ENCODE measurements at places on chromosomes 12 and 14. TPM values are rescaled to one million over a fixed set of nuclear protein-coding genes. Genes with fewer than 3 reads are reported as not detected.

- peaks cover 12% of the 10 kb centered on the region for H3K4me1 ChIP-seq
- H3K36me3 ChIP-seq, result no peaks in the 10 kb centered on the region
- H3K27ac ChIP-seq, result no peak overlapping the region
- no peak for DNase-seq
Measured at GRCh38 chr14:73370561-73370960, 87.8 kb downstream of the NUMB start.

DNA sequence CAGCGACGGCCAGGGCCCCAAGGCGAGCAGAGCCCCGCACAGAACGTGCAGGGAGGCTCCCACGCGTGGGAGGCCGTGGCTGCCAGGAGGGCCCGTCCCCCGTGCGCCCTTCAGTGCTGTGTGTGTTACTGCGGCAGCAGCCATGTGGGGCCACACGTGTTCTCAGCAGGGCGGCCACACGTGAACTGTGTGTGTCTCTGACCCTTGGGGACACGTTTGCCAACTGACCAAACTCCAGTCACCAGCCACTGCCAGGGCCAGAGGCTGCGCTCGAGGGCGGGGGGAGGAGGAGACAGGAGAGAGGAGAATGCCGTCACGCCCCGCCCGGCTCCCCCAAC is 57.7 kb downstream of the GALNT9 start:
- H3K27ac ChIP-seq, result no peak overlapping the region
- no peaks in the 10 kb centered on the region for H3K36me3 ChIP-seq
- H3K4me1 ChIP-seq, result no peaks in the 10 kb centered on the region
- no peak overlapping the region for H3K4me3 ChIP-seq

DNA sequence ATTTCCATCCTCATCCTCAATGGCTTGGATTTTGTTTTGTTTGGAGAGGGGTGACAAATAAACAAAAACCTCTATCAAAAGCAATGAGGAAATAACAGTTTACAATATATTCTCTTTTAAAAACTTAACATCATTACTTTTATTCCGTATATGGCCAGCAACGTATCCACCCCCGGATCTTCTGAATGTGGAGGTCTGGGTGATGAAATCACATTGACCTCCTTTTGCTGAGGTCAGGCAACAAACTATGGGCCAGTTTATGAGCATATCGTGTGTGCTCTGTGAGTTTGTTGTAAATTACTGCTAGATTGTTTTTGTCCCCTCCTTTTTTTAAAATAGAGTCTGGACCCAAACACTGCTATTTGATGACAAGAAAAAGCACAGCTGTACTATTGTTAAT is 178.1 kb downstream of the BCAT1 start:
- DNase-seq, result no peak
- no peak overlapping the region for H3K27ac ChIP-seq
- H3K27me3 ChIP-seq, result peaks cover 7% of the 10 kb centered on the region
- no peaks in the 10 kb centered on the region for H3K4me1 ChIP-seq

DNA sequence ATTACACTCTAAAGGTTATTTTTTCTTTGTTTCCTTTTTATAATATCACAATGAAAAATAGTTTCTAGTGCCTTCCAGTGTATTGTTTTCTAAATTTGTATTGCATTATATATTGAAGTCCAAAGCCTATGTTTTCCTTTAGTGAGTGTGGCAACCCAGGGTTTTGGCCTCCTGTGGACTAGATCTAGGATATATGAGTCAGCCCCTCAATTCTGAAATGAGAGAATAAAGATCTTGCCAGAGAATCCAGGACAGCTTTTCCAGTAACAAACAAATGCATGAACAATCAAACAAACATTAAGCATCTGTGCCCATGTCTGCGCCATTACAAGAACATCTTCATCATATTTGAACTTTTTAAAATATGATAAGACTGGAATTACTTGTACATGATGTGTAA is 70.7 kb upstream of the SSTR1 start:
- DNase-seq, result no peak
- H3K4me1 ChIP-seq, result no peaks in the 10 kb centered on the region
- H3K27me3 ChIP-seq, result no peaks in the 10 kb centered on the region
- H3K4me3 ChIP-seq, result no peak overlapping the region
- no peaks in the 10 kb centered on the region for H3K36me3 ChIP-seq

- no peak overlapping the region for H3K4me3 ChIP-seq
- H3K4me1 ChIP-seq, result no peaks in the 10 kb centered on the region
- no peaks in the 10 kb centered on the region for H3K36me3 ChIP-seq
- H3K27ac ChIP-seq, result no peak overlapping the region
- DNase-seq, result no peak
Measured at GRCh38 chr14:20191396-20191795, 700 bp downstream of the OR11G2 start.

DNA sequence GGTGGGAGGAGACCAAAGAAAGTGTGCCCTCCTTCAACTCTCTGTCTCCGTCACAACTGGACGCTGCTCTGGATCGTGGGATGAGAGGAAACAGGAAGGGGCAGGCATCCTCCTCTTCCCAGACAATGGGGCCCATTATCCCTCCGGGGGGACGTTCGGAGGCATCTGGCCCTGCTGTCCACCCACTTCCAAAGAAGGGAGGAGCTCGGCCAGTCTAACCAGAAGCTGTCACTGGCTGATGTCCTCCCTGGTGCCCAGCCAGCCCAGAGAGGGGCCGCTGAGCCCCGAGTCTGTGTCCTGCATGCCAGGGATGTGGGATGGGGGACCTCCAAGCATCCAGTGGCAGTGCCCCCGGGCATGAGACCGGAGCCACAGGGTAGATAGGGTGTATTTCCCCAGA is 39.8 kb upstream of the MEG3 start:
- DNase-seq, result no peak
- no peaks in the 10 kb centered on the region for H3K4me1 ChIP-seq
- no peak overlapping the region for H3K4me3 ChIP-seq
- H3K27me3 ChIP-seq, result peaks cover 7% of the 10 kb centered on the region
- H3K27ac ChIP-seq, result no peak overlapping the region
- no peaks in the 10 kb centered on the region for H3K36me3 ChIP-seq

GRCh38 chr14:75911883-75912282 is 69.9 kb downstream of the TGFB3 start:
- H3K4me1 ChIP-seq, result no peaks in the 10 kb centered on the region
- H3K27me3 ChIP-seq, result no peaks in the 10 kb centered on the region
- H3K27ac ChIP-seq, result no peak overlapping the region
- no peak for DNase-seq
- H3K36me3 ChIP-seq, result no peaks in the 10 kb centered on the region

GRCh38 chr14:28571636-28572035 is 195.0 kb upstream of the FOXG1 start:
- H3K4me1 ChIP-seq, result no peaks in the 10 kb centered on the region
- H3K36me3 ChIP-seq, result peaks cover 5% of the 10 kb centered on the region
- H3K4me3 ChIP-seq, result no peak overlapping the region

DNA sequence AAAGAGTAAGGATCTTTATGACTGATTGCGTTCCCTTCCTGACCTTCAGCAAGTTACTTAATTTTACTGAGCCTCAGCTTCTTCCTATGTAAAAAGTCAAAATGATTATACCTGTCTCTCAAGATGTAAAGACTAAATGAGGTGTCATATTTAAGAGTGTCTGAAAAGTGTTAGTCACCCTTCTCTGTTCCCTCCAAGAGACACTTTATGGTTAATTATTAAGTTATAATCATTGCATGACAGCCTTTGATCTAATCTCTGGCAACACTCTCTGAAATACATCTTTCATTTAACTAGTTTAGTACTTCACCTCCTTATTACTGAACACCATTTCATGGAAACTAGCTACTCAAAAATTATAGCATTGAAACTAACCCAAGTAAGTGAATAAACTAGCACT is 54.8 kb downstream of the BMAL2 start:
- no peaks in the 10 kb centered on the region for H3K36me3 ChIP-seq
- DNase-seq, result no peak
- no peak overlapping the region for H3K4me3 ChIP-seq
- H3K27ac ChIP-seq, result no peak overlapping the region
- no peaks in the 10 kb centered on the region for H3K27me3 ChIP-seq
- H3K4me1 ChIP-seq, result no peaks in the 10 kb centered on the region

DNA sequence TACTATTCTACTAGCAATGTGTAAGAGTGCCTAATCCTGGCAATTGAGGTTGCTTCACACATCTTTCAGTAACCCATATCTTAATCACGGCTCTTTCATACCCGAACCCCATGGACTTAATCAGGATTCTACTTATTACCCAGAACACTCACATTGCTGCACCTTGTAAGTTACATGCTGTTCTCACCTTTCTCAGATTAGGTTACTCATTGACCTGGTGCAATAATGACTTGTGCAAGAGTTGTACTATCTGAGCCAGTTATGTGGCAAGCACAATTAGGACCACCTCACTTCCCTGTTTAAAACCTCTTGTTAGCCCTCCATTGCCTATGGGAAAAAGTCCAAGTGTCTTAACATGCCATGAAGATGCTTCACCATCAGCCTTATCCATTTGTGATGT is 306.7 kb upstream of the E2F7 start:
- H3K4me1 ChIP-seq, result no peaks in the 10 kb centered on the region
- H3K27ac ChIP-seq, result no peak overlapping the region
- H3K4me3 ChIP-seq, result no peak overlapping the region
- H3K27me3 ChIP-seq, result no peaks in the 10 kb centered on the region

GRCh38 chr14:63701606-63702299 is 26.1 kb downstream of the SGPP1 start:
- DNase-seq, result no peak
- H3K27me3 ChIP-seq, result no peaks in the 10 kb centered on the region
- no peaks in the 10 kb centered on the region for H3K36me3 ChIP-seq
- H3K4me3 ChIP-seq, result no peak overlapping the region
- peaks cover 11% of the 10 kb centered on the region for H3K4me1 ChIP-seq

GRCh38 chr14:24072881-24073877 is 1.8 kb downstream of the CPNE6 start:
- H3K27me3 ChIP-seq, result no peaks in the 10 kb centered on the region
- H3K4me3 ChIP-seq, result no peak overlapping the region
- DNase-seq, result no peak

- no peaks in the 10 kb centered on the region for H3K27me3 ChIP-seq
- H3K4me1 ChIP-seq, result peaks cover 27% of the 10 kb centered on the region
- DNase-seq, result no peak
- peak overlapping the region; percentile 84 for H3K27ac ChIP-seq
Measured at GRCh38 chr14:52551205-52551604, 1.1 kb downstream of the TXNDC16 start.

LRCOL1 gene
- total RNA-seq, result not detected

CATSPERB gene
- total RNA-seq, result not detected

CARMIL3 gene
- 0.50 TPM for total RNA-seq

KCNH5 gene
- total RNA-seq, result not detected

KRT85 gene
- total RNA-seq, result not detected

APOF gene
- total RNA-seq, result not detected

ABCD2 gene
- total RNA-seq, result 3.1 TPM

Measured in natural killer cell treated with Interleukin-12 subunit alpha and Interleukin-12 subunit beta and Interleukin-15 and Interleukin-18, amount 100 ng/mL, for 72 hours (primary cell).